ENCODE measurements at places on chromosomes 4 and X. TPM values are rescaled to one million over a fixed set of nuclear protein-coding genes. Genes with fewer than 3 reads are reported as not detected.

FATE1 gene
- total RNA-seq: not detected

FAM9C gene
- not detected for total RNA-seq

FAM47E gene
- not detected for total RNA-seq

GRCh38 chrX:40734971-40735324 lies 394 bp downstream of the MED14 start:
- no peak for DNase-seq
- H3K36me3 ChIP-seq: peaks cover 2% of the 10 kb centered on the region
- peaks cover 16% of the 10 kb centered on the region for H3K27me3 ChIP-seq
- H3K4me3 ChIP-seq: peak overlapping the region; percentile 79
